Activated naive CD4-positive, alpha-beta T cell treated with anti-CD3 and anti-CD28 coated beads, Interleukin-2, amount 50 U/mL, for 16 hours (primary cell): ENCODE measurements at places on chromosomes 3 and 15.

- DNase-seq, result no peak
Measured at GRCh38 chr3:195896361-195897080, 11.8 kb downstream of the TNK2 start.

DNA sequence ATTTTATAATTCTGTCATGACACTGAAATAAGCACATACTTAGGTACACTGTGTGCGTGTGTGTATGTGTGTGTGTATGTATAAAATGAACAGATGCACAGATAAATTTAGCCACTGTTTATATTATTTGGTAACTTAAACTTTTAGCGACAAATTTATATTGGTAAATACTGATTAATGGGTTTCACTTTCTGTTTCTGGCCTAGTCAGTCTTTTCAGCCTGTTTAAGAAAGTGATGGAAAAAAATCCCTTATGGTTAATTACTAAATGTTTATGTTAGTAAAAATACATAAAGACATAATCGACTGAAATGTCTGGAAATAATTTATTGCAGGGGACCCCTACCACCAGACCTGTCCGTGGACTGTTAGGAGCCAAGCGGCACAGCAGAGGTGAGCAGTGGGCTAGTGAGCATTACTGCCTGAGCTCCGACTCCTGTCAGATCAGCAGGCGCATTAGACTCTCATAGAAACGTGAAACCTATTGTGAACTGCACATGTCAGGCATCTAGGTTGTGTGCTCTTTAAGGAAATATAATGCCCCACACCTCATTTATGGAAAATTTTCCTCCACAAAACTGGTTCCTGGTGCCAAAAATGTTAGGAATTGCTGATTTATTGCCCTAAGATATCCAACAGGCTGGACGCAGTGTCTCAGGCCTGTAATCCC lies 717.4 kb downstream of the SI start:
- DNase-seq, result no peak

- no peak for DNase-seq
Measured at GRCh38 chr3:186283096-186283495, 78.9 kb downstream of the DGKG start.

DNA sequence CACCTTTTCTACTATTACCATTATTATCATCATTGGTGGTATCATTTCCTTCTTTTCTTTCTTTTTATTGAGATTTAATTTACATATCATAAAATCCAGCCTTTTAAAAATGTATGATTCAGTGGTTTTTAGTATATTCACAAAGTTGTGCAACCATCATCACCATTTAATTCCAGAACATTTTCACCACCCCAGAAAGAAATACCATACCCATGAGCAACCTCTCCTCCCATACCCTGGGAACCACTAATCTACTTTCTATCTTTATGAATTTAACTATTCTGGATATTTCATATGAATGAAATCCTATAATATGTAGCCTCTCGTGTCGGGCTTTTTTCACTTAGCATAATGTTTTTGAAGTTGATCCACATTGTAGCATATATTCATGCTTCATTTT lies 29.1 kb downstream of the AAGAB start:
- no peak for DNase-seq

- DNase-seq, result no peak
Measured at GRCh38 chr15:33494306-33494705, 183.5 kb downstream of the RYR3 start.

GRCh38 chr3:138717348-138717747 lies 108.8 kb downstream of the FAIM start:
- DNase-seq, result no peak

DNA sequence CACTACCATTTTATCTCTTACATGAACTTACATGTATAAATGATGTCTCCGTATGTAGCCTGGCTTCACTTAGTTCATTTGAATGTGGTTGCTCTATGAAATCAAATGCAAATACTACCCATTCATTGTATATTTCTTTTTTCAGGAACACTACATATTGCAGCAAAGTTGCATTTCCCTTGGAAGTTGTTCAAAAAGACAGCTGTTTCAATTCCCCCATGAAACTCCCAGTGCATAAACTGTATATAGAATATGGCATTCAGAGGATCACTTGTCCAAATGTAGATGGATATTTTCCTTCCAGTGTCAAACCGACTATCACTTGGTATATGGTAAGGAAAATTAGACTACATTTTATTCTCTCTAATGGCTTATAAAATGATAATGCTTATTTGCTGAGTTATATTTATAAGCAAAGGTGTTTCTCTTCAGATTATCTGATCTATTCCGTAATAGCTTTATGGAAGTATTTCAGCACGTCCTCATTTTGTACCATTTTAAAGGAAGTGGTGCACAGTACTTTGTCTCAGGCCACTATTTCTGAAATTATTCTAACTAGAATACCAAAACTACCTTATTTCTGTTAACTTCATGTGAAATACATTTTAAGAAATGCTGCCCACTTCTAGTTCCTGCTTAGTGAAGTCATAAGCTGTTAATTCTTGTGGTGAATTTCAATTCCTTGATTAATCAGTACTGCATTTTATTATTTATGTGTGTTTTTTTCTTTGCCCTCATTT lies 95.1 kb downstream of the IL1RAP start:
- no peak for DNase-seq

DNA sequence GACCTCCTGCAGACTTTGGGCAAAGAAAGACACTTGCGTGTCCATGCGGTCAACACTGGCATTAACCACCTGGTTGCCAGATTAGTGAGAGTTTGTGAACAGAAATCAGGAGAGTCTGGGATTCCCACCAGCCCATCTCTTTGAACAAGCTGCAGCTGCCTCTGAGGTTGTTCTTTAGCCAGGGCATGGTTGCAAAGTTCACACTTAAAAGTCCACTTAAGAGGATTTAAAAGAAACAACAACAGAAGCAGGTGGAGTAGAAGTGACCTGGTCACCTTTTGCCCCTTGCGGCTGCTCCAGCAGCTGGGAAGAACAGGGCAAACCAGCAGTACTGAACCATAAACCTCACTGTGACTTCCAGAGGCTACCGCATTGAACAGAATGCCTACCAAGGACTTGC lies 97.3 kb downstream of the FOXB1 start:
- DNase-seq, result no peak

- DNase-seq, result no peak
Measured at GRCh38 chr15:45646220-45646619, 11.4 kb downstream of the SQOR start.

DNA sequence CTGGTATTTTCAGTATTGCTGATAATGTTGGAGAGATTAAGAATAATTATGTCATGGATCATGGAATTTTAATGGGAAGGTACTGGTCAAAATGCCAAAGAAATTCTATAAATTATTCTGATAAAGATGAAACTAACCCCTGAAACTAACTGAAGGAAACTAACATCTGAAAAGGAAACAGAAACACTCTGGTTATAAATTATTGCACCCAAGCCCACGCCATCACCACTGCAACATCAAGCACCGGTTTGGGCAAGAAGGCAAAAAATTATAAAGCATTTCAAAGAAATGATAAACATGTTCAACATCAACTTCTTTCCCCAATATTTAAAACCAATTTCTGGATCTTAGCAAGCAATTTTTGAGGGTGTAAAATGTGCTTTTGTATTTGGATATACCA lies 372.5 kb downstream of the TBC1D5 start:
- DNase-seq, result no peak

DNA sequence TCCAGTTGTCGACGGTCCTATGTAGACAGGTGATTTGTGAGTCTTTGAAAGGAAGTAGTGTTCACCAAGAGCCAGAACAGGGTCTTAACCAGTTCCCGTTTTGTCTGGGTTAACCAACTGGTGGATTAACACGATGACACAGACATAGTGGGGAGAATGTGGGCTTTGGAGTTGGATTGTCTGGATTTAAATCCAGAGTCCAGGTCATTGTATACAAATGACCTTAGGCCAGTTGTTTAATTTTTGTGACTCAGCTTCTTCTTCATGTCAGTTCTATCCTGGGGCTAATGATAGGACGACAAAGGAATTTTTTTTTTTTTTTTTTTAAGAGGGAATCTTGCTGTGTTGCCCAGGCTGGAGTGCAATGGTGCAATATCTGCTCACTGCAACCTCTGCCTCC lies 126.7 kb downstream of the LPP start:
- no peak for DNase-seq

- DNase-seq, result no peak
Measured at GRCh38 chr3:28295898-28296490, 52.5 kb upstream of the ZCWPW2 start.

GRCh38 chr3:38006031-38006430 lies 15.4 kb downstream of the VILL start:
- DNase-seq, result no peak

GRCh38 chr3:163364717-163365116 lies 1713.6 kb downstream of the SI start:
- DNase-seq, result no peak

DNA sequence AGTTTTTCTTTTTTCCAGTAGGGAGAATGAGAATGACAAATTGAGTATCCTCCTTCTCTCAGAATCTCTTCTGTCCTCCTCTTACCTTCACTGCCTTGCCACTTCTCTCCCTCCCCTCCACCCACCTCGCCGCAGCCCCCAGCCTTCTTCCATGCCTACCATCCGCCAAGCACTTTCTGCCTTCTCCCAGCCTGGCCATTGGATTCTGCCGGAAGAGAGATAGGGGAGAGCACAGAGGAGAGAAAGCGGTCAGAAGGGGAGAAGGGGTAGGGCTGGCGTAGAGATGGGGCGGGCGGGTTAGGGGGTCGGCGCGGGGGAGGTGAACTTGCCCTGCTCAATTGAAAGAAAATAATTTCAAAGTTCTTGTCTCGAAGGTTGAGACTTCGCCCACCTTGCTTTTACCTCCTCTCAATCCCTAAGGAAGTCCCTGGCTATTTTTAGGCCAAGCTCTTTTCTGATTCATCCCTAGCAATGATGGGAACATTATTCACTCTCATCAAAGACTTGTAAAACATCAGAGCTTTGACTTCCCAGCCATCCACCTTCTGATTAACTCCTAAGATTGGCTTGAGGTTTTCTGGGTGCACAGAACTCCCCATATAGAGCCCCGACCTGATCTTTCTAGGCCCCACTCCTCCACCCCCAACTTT lies 811 bp downstream of the C3orf52 start:
- DNase-seq, result no peak

DNA sequence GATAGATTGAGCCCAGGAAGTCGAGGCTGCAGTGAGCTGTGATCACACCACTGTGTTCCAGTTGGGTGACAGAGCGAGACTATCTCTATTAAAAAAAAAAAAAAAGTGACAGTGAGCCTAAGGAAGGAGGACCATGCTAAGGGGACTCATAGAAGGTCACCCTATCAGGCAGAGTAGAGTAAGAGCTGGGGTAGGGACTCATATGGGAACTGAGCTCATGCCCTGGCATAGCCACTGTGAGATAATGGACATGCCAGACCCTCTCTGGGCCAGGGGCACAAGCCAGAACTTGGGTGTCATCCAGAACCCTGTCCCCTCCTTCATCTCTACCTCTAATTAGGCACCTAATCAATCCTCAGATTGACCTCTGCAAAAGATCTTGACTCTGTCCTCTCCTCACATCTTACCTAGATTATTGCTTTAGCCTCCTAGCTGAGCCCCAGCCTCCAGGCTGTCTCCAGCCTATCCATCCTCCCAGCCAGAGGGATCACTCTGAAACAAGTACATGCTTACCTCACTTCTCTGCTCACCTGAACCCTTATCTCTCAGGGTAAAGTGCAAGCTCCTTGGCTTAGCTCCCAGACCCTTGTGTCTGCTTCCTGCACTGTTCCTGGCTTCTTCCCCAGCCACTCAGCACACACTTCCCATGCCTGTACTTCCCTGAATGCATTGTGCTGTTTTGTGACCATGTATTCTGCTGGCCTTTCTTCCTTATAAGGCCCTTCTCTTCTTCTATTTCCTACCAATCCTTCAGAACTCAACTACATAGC lies 76.4 kb downstream of the DAPK2 start:
- no peak for DNase-seq
